ENCODE measurements at places on chromosomes 5 and 9.

DNA sequence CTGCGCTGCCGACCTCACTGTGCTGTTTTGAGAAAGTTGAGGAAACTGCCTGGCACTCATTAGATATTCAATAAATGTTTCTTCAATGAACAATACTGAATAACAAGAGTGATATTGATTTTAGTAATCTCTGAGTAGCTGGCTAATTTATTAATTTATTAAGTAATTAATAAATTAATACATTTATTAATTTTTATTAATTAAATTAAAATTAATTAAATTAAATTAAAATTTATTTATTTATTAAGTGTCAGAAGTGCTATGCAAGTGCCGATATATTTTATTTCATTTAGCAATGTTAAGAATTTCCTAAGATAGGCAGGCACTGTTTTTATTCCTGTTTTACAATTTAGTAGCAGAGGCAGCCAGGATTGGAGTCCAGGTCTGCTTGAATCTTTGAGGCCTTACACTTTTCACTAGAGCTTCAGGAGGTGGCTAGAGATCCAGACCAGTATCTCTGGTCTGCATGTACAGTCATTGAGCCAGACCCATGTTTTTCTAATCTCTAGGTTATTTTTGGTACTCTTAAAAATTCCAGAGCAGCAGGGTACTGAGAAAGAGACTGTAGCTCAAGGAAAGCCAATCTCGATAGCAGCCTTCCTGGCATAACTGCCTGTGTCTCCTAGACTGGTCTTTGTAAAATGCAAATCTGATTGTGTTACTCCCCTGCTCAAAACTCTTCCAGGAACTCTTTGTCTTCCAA is 109.2 kb downstream of the ARHGEF28 start:
- no peak for DNase-seq

DNA sequence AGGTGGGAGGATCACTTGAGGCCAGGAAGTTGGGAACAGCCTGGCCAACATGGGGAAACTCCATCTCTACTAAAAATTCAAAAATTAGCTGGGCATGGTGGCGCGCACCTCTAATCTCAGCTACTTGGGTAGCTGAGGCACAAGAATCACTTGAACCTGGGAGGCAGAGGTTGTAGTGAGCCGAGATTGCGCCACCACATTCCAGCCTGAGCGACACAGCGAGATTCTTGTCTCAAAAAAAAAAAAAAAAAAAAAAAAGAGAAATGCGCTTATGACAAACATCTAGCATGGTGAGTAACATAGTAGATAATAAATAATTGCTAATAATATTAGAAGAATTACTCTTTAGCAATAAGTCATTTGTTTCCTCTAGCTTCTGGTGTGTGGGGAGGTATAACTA is 25.9 kb downstream of the RUSC2 start:
- DNase-seq = no peak

- DNase-seq = no peak
Observed at GRCh38 chr5:37754976-37755375, 84.9 kb downstream of the GDNF start.

- no peak for DNase-seq
Observed at GRCh38 chr5:16467363-16468219, 2.0 kb upstream of the ZNF622 start.

- DNase-seq = no peak
Observed at GRCh38 chr9:115627511-115627910, 509.6 kb upstream of the TNC start.

Measured in GM18507 (cell line).